ENCODE measurements at places on chromosomes 5 and 9.

GRCh38 chr5:178544166-178544834 lies 45.9 kb downstream of the COL23A1 start:
- DNase-seq = no peak

DNA sequence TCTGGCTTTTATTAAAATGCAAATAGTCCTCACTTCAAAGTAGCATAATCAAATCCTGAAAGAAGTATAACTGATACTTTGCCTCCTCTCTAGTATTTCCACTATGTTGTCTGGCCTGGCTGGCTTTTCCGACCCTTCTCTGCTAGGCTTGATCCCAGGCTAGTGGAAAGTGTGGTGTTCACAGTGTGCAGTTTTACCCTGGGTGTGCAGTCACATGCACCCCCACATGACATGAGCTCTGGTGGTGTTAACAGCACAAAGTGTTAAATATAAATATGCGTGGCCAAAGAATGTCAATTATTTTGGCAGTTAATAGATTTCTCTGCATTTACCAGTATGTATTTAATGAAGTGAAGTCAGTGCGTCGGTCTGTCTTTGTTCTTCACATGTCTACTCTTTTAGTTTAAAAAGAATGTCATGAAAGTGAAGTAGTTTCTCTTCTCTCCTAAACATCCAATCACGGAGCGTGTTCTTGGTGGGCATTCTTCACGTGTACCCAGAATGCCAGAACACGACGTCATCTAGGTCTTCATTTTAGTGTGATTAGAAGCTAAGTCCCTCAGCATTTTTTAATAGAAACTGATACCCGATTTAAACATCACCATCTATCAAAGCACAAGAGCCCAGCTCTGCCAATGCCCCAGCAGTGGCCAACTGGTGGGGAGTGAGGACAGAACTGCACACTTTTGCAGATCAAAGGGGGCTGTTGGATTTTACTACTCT lies 286.4 kb downstream of the FANCC start:
- DNase-seq = no peak

DNA sequence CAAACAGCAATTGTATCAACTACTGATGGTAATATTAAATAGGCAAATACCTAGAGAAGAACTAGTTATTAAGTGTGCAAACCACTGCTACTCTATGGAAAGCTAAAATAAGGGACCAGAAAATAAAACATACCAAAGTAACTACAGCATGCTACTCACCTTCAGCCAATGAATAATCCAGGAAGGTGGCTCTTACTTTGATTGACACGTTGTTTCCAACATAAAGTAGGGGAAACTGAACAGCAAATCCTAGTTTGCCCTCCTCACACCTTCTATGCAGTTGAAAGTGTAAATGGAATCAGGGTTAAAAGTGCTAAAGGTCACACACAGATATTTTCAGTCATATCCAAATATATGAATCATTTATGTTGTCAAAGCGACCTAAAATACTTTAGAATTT lies 5.1 kb upstream of the FST start:
- DNase-seq = no peak

DNA sequence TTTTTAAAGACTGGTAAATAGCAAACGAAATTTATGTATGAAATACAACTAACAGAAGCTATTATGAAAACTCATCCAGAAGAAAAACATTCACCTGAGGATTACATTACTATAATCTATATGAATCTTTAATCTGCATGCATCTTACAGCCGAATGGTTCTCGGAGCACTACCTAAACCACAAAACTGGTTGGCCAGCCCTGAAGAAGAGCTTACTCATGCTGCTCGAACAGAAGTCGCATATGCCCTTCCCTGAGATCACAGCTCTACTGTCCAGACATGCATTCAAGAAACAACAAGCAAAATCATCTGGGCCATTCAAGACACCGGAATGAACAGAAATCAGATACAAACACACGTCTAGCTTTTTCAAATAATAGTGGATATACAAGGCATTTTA lies 931.0 kb upstream of the DMAC1 start:
- DNase-seq = no peak

GRCh38 chr5:95401626-95402025 lies 10.5 kb downstream of the FAM81B start:
- DNase-seq = no peak

DNA sequence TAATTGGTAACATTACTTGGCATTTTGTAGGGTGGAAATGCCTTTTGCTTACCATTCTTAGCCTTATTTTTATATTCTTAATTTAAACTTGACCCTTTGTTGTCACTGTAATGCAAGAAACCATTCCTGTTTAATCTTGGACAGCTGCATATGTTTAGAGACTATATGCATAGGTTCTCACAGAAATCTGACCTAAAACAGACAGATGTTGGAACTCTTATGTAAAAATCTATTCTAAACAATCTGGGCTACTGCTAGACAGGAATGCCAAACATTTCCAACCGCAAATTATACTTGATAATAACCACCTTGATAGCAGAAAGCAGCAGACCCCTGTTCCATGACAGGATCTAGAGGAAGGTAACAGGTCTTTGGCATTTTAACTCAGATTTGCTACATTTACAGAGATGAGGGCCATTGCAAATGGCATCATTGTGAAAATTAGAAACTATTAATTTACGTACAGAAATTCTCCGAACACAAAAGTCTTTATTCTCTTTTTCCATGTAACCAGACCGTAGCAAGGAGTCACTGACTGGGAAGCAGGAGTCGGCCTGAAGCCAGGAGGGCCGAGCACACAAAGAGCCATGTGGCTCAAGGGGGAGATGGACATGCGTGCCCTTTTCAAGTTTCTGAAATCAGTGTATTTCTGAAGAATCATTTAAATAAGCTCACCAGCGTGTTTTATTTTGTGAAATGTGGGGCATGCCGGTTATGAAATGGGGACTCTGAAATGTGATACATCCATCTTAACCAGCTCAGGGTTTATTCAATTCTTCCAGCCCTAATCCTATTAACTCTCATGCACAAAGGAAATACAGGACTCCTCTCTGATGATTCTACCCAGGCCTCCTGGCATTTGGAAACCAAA lies 139.3 kb downstream of the AOPEP start:
- DNase-seq = peak; percentile 20

- no peak for DNase-seq
Observed at GRCh38 chr5:171355302-171355724, 32.3 kb upstream of the NPM1 start.

- no peak for DNase-seq
Observed at GRCh38 chr9:122389799-122390481, 19.1 kb downstream of the PTGS1 start.

DNA sequence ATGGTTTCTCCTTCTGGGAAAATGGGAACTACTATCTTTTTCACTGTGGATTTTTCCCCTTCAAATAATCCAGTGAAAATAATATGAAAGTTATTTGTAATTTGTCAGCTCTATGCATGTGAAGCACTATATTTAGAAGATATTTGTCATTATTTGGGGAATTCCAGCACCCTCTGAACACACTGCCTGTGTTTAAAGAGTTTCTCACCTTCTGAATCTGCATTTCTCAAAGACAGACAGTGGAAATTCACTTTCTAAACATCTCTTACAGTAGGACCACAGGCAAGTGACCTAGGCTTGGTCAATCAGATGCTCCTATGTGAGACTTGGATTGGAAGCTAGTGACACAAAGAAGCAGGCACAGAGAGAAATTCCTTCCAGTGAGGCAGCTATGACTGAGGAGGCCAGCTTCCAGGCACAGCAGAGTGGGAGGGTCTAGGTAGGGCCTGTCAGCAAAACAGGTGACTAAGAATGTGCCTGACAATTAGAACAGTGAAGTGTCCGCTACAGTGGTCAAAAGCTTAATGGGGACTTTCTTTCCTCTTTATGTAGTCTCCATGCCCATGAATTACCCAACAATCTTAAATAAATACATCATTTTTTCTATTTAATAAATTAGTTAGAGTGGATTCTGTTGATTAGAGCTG lies 167.2 kb downstream of the HMHB1 start:
- DNase-seq = no peak

DNA sequence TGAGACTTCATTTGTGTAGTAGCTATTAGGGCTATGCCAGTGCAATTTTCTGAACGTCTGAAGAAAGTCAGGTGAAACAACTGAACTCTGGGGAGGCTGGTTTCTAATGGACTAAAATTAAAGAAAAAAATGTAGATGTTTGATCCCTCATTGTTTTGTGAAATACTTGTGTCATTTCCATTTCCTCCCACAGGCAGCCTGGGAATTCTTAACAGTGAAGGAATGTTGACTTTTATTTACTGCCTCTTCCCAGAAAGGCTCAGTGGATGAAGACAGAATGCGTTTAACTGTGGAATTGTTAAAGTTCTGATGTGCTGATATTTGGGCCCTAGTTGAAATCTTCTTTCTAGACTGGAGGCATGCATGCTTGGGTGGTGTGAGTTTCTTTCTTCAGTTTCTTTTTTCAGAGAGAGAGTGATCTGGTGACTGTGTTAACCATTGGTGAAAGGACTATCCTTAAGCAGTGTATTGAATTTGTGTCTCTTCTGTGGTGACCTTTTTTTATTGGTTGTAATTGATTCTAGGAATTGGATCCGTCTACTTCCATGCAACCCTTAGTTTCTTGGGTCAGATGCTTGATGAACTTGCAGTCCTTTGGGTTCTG lies 15.5 kb downstream of the ACER2 start:
- no peak for DNase-seq

DNA sequence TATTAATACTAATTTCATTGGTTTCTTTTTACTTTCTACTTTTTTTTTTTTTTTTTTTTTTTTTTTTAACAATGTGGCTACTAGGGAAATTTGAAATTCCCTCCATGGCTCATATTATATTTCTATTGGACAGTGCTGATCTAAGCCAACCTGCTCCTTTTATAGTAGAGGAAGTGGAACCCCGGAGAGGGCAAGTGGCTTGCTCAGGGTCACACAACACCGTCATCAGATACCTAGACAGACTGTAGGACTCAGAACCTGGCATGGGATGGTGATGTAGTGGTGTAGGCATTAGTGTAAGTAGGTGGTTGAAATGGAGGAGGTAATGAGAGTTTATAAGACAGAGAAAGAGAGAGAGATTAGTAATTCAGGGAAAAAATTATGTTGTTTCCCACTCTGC lies 10.8 kb downstream of the ZNF618 start:
- no peak for DNase-seq

GRCh38 chr9:78011049-78011448 lies 20.6 kb downstream of the GNAQ start:
- no peak for DNase-seq

DNA sequence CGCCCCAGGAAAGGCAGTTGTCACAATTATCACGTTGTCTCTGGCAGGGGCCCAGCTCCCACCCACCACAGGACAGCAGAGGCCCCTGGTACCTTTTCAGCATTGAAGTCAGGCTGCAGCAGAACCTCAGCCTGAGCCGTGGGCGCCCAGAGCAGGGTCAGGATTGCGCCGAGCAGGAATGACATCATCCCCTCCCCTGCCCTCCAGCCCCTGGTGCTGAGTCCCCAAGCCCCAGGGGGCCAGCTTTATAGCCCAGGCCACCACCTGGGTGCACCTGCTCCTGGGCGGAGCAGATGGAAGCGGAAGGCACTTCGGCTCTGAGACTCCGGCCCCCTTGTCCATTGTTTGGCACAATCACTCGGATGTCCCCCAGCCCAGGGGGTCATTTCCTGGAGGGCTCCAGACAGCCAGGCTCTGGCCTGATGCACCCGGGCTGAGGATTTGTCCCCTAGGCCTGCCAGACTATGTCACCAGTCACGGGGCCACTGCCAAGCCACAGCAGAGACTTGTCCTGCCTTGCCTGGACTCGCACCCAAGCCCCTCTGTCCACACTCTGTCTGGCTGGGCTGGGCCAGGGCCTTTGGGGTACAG lies at the start of gene LCN15:
TSS of gene LCN15 (minus strand) at position 218 of the 591 bp plus-strand sequence. CDS start at position 188, 30 bp downstream.
- DNase-seq = no peak

DNA sequence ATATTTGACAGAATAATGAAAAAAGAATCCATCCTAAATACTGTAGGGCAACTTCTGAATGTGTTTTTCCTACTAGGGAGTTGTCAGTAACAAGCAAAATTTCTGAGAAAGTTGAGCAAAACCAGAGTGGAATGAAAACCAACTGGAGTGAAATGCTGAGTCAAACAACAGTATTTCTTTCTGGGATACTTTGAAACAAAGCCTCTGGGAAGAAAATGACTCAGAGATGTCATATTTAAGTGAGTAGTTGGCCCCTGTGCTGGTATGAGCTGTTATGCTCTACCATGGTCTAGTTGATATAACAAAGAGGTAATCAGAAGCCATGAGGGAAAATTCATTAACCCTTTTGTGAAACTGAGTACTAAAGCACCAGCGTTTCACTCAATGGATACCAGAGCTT lies 372.1 kb upstream of the C9orf72 start:
- no peak for DNase-seq

DNA sequence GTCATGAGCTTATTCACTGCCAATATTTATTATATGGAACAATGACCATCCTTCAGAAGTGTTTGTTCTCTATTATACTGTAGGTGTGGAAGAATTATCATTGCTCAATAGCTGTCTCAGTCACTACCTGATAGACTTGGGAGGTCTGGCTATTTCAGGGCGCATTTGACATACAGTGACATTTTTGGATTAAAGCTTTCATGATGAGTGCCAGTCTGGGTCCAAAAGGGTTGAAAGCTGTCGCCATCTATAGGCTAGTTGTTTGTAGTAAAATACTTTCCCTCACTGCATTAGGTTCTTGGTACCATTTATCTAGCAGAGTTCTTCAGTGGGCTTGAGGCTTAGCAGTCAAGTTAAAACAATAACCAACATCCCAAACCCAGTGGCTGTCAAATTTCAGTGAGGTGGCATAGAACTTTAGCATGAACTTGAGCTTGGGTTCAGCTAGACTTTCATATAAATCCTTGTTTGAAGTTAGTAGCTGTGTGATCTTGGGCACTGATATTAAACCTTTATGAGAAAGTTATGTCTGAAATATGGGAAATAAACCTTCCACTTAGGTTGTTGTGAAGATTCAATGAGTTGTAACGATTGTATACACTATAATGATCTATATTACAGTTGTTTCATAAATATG lies 110.5 kb upstream of the CDKN2B start:
- DNase-seq = no peak

- no peak for DNase-seq
Observed at GRCh38 chr5:147075187-147075586, 159.6 kb upstream of the STK32A start.

- DNase-seq = no peak
Observed at GRCh38 chr5:126931963-126932660, 98.2 kb downstream of the MARCHF3 start.

DNA sequence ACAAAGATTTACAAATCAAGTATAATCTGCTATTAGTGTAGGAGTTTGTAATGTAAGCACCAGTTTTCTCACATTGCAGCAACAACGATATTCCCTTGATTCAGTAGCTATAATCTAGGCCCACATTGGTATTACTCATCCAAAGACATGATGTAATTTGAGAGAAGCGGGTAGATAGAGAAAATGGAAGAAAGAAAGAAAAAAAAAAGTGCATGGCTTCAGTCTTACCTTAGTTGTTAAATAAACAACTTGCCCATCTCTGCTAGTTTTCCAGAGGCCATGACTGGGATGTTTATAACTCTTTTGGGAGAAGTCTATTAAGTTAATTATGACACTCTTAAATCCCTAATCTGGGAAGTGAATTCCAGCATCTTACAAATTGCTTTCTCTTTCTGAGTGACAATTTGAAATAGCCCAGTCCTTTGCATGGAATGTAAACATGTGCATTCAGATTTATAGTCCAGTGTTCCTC lies 2.8 kb downstream of the MELK start:
- no peak for DNase-seq

GRCh38 chr9:124598048-124598447 lies 90.8 kb upstream of the NR5A1 start:
- DNase-seq = no peak

- no peak for DNase-seq
Observed at GRCh38 chr5:43753069-43753468, 150.1 kb downstream of the NNT start.

- DNase-seq = no peak
Observed at GRCh38 chr9:94057918-94058317, 26.3 kb upstream of the PTPDC1 start.

- no peak for DNase-seq
Observed at GRCh38 chr5:139574641-139575312, 13.6 kb downstream of the UBE2D2 start.

Measured in substantia nigra (tissue), 51 donors.